A549 (cell line): ENCODE measurements at places on chromosomes 2 and 18.

- DNase-seq = no peak
Observed at GRCh38 chr2:45814951-45815621, 163.6 kb downstream of the PRKCE start.

DNA sequence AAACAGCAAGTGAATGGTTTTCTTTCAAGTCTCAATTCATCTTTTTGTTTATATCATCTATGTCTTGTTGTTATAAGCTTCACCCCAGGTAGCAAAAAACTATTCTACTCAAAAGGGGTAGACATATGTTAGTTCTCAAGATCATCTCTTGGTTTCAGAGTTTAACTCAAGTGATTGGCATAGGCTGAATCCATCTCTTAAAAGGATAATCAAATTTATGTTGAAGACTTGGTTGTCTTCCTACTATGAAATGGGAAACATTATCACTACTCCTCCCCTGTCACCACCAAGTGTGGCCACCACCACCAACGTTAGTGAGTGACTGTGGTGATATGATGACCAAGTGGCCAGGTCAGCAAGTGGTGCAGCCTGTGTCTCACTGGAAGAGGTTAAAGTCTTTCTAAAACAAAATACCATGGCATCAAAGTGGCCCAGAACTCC is 1.5 kb downstream of the IL1B start:
- DNase-seq = no peak

GRCh38 chr18:59908799-59909198 is 9.0 kb downstream of the PMAIP1 start:
- no peak for DNase-seq

DNA sequence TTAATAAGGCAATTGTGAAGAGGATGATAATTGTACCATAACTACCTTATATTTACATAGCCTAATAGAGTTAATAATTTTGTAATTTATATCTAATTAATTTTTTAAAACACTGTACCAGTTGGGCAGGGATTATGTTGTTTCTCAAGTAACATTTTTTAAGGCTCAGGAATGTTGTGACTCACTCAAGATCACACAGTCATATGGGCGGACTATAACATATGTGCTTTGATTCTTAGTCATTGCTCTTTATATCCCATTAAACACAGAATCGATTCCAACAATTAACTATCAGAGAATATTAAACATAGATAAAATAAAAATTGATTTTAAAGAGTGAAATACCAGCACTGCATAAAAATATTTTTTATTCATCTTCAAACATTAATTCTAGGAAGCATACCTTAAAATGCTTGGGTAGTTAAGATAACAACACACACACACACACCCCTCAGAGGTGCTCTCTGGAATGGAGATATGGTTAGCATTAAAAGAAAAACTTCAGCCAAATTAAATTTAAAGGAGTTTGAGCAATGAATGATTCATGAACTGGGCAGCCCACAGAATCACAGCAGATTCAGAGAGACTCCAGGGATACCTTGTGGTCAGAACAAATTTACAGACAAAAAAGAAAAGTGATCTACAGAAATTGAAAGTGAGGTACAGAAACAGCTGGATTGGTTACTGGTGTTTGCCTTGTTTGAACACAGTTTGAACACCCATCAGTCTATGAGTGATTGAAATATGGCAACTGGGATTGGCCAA is 869.4 kb upstream of the ID2 start:
- DNase-seq = no peak

GRCh38 chr2:152823905-152824304 is 105.5 kb downstream of the ARL6IP6 start:
- no peak for DNase-seq

DNA sequence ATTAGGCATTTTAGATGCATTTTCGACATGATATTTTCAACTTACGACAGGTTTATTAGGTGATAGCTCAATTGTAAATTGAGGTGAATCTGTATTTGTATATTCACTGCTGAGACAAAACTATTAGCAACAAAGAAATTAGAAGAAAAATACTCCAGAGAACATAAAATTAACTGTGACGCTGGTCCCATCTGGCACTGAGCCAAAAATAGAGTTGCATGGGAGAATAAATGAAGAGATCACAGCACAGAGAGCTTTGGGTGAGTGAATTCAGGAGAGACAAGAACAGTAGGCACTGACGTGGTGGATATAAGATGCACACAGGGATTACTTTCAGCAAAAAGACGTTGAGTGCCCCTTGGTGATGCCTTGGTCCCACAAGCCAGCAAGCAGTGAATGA is 306.2 kb upstream of the RAB6C start:
- DNase-seq = no peak

GRCh38 chr2:226487573-226487972 is 312.0 kb downstream of the IRS1 start:
- DNase-seq = no peak

DNA sequence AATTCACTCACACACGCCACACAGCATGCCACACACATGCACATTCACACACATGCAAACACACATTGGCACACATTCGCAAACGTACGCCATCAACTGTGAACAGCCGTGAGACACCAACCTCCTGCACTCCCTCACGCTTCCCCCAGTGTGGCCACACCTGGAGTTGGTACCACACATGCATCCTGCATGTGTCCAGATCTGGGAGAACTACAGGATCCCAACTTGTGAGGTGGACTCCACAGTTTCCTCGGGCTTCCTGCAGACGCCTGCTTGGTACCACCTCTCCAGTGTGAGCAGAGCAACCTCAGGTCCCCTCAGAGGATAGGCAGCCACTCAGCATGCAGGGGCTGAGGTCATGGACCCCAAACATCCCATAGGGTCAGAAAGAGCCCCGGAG is 239.0 kb downstream of the EIPR1 start:
- no peak for DNase-seq

DNA sequence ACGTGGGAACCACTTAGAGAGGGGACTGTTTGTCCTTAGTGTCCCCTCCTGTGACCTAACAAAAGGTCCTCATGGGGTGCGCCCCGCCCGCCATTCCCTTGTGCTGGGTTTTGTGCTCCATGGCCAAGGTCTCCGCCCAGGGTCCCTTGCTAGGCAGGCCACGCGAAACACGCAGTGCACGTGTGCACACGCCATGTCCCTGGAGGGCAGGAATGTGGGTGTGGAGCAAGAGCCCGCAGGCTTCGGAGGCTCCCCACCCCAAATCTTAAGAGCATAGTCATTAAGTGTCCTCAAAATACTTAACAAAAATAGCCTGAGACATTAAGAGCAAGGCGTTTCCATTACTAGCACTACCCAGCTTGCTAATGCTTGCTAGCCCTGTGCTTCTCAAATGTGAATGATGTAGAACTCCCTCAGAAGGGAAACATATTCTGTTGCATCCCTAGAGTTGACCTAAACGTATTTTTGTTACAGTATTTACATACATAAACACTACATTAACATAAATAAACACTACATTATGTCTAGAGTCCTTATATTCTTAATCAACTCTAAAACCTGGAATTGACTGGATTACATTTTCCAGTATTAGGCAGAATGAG is 117.6 kb upstream of the APCDD1 start:
- no peak for DNase-seq
